ENCODE measurements at places on chromosomes 2 and 18.

DNA sequence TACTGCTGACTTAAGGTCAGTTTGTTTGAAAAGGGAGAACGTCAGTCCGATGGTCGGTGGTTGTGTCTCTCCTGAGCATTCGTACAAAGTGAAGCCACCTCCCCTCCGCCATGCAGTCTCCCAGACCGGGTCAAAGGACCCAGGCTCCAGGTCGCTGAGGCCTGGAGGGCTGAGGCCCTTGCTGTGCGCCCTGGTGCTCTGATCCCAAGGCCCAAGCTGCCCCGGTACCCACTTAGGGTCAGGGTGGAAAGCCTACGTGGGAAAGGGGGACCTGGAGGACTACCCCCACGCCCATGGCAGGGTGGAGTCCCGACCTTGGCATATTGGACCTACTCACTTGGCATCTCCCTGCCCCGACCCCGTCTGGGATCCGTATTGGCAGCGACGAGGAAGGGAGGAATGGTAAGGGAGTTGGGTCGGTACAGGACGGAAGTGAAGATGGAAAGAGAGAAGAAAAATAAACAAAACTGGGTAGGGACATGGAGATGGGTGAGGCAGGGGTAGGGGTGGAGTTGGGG lies 8.0 kb upstream of the SIX3 start:
- no peak for DNase-seq

- DNase-seq, result no peak
Measured at GRCh38 chr2:136502660-136503059, 262.7 kb upstream of the THSD7B start.

GRCh38 chr18:78875016-78875777 lies 104.4 kb upstream of the SALL3 start:
- DNase-seq, result peak; percentile 16

DNA sequence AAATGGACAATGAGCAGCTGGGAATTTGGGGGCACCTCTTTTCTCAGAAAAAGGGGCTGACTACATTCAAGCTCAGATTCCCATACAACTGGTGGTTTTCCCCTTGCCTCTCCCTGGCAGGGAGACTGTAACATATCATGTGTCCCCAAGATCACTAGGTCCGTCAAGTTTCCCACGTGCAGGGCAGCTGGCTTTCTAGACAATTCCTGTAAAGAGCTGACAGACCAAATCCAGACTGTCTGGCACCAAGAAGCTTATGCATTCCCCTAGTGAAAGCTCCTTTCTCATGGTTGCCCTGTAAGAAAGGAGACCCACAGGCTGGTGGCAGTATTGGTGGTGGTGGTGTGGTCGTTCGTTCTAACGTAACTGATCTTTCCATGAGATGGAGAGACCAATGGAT lies 48.8 kb downstream of the THUMPD2 start:
- no peak for DNase-seq

DNA sequence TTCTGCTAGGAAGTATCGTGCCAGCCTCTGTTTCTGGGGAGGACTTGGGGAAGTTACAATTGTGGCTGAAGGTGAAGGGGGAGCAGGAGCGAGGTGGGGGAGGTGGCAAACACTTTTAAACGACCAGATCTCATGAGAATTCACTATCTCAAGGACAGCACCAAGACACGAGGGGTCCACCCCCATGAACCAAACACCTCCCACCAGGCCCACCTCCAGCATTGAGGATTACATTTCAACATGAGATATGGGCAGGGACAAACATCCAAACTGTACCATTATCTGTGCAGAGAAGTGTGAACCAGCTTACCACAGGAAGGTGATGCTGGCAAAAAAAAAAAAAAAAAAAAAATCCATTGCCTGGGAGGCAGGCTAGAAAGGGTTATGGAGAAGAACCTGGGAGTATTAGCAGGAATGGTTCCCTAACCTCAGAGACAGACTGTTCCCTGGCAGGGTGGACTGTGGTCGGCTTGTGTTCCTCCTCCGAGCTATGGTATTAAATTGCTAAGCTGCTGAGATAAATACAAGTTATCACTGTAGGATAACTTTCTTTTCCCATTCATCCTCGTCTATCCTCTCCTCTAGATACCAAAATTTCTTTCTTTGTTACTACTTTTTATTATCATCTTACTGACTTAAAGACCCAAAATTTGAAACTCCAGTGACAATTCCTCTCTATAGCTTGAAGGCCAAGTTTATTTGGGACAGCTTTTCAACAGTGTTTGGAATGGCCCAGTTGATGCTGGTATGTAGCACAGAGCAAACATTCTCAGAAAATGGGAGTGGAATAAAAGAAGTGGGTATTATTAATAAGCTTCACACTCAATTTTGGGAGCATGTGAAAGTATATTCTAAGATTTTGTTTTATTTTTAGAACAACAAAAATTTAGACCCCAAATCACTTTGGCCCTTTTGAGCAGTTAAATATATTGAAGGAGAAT lies 73.7 kb upstream of the MAP3K20 start:
- DNase-seq, result no peak

GRCh38 chr2:174343343-174343622 lies 8.5 kb downstream of the SP9 start:
- no peak for DNase-seq

DNA sequence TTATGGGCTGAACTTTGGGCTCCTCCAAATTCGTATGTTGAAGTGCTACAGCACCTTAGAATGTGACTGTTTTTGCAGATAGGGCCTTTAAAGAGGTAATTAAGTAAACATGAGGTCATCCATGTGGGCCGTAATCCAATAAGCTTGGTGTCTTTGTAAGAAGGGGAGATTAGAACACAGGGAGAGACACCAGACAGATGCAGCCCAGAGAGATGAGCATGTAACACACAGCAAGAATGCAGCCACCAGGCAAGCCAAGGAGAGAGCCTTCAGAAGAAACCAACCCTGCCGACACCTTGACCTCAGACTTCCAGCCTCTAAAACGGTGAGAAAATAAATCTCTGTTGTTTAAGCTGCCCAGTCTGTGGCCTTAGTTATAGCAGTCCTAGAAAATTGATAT lies 74.3 kb downstream of the HRH4 start:
- no peak for DNase-seq

GRCh38 chr2:47437287-47437686 lies 34.3 kb downstream of the MSH2 start:
- peak; percentile 49 for DNase-seq

GRCh38 chr2:109707281-109708147 lies 86.6 kb upstream of the RGPD5 start:
- no peak for DNase-seq

- DNase-seq, result peak; percentile 51
Measured at GRCh38 chr2:54772110-54772509, 48.6 kb downstream of the EML6 start.

- no peak for DNase-seq
Measured at GRCh38 chr2:38130876-38131275, 54.9 kb upstream of the CYP1B1 start.

DNA sequence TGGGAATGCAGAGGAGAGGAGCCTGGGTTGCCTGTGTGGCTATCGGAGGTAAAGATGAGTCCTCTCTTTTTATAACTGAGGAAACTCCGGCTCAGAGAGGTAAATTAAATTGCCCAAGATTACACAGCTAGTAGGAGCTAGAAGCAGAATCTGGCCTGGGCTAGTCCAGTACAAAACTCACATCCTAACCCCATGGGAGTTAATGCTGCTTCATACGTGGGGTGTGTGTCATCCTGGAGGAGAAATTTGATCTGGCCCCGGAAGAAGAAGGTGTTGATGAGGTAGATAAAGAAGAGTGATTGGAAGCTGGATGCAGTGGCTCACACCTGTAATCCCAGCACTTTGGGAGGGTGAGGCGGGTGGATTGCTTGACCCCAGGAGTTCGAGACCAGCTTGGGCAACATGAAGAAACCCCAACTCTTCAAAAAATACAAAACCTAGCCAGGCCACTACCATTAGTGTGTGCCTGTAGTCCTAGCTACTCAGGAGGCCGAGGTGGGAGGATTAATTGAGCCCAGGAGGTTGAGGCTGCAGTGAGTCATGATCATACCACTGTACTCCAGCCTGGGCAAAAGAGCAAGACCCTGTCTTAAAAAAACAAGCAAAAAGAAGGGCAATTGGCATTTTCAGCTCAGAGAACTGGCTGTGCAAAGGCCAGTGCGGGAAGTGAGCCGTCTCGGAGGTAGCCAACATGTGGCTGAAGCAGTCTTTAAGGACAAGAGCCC lies 33.7 kb downstream of the CTIF start:
- DNase-seq, result peak; percentile 47

DNA sequence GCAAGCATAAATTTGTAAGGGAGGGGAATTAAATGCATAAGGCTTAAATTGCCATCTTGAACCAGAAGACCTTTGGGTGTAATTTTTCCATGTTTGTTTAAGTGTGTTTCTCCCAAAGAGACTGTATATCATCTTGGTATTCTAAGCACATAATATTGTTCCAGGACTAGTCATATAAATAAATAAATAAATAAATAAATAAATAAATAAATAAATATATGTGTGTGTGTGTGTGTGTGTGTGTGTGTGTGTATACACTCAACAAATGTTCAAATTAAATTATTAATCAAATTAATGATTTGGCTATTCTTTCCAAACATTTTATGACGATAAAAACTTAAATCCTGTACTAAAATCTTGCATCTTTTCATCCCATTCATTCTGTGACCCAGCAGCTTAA lies 867.8 kb upstream of the KLHL29 start:
- DNase-seq, result no peak

DNA sequence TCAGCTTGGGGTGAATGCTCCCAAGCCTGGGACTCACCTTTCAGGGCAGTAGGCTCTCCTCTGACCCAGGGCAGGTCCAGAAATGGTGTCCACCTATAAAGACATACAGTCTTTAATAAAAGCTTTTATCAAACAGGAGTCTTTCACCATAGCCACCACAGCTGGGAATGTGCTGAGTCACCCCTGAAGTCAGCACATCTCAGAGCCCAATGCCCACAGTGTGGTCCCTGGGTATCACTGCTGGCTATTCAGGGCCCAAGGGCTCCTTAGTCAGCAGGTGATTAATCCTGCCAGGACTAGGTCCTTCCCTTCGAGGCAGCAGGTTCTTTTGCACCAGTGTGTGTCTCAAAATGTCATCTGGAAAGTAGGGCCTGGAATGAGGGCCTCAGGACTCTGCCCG lies 181.9 kb downstream of the MEMO1 start:
- DNase-seq, result no peak

- no peak for DNase-seq
Measured at GRCh38 chr2:139744273-139744672, 964.1 kb upstream of the NXPH2 start.

DNA sequence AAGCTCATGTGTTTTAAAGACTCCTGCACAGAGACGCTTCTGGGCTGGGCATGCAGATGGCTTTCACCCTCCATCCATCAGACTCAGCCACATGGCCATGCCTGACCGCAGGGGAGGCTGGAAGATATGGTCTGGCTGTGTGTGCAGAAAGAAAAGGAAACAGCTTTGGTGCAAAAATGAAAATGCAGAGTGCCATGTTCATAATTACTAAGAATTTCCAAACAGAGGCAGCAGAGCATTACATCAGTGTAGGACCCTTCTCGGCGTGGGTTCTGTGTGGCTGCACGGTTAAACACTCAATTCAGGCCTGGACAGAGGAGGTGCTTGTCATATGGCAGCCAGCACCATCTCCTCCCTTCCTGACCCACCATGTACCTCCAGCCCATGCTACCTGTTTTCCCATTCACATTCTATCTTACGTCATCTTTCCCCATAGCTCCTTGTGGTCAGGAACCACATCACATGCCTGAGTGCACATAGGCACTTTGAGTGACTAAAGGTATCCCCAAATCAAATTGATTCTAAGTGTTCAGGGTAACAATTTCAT lies 200.3 kb upstream of the ID2 start:
- no peak for DNase-seq

DNA sequence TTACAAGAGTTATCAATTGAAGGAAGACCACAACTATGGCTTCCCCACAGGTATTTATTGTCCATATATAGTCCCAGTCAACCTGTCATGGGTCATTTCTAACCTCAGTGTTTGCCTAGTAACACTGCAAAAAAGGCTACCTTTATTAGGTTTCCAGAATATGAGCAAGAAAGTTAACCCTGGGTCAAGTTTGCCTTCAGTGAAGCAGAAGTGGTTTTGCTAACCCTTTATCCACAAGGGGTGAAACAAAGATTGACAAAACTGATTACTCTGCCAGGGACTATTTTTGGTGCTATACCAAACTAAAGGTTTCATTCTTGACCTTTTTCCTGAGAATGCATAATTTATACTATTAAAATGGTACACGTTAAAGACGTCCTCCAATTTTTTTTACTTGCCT lies 28.8 kb downstream of the SP100 start:
- DNase-seq, result no peak
